ENCODE measurements at places on chromosomes 13 and 19.

GRCh38 chr19:40365613-40366401 lies 17.3 kb downstream of the PLD3 start:
- H3K27me3 ChIP-seq: no peaks in the 10 kb centered on the region
- H3K27ac ChIP-seq: no peak overlapping the region
- peaks cover 5% of the 10 kb centered on the region for H3K36me3 ChIP-seq
- no peaks in the 10 kb centered on the region for H3K4me1 ChIP-seq

GRCh38 chr19:52786078-52786463 lies 520 bp downstream of the ZNF600 start:
- H3K27ac ChIP-seq: peak overlapping the region; percentile 23
- H3K27me3 ChIP-seq: no peaks in the 10 kb centered on the region
- H3K4me1 ChIP-seq: no peaks in the 10 kb centered on the region
- 0 out of 2 replicates have a peak, but pooled peaks cover 4% of the 10 kb centered on the region for H3K36me3 ChIP-seq
- no peak for DNase-seq
- H3K4me3 ChIP-seq: peak overlapping the region; percentile 74

GRCh38 chr13:30872685-30873461 lies 33.2 kb upstream of the MEDAG start:
- peaks cover 15% of the 10 kb centered on the region for H3K4me1 ChIP-seq
- H3K4me3 ChIP-seq: no peak overlapping the region
- H3K27ac ChIP-seq: no peak overlapping the region
- DNase-seq: no peak

DNA sequence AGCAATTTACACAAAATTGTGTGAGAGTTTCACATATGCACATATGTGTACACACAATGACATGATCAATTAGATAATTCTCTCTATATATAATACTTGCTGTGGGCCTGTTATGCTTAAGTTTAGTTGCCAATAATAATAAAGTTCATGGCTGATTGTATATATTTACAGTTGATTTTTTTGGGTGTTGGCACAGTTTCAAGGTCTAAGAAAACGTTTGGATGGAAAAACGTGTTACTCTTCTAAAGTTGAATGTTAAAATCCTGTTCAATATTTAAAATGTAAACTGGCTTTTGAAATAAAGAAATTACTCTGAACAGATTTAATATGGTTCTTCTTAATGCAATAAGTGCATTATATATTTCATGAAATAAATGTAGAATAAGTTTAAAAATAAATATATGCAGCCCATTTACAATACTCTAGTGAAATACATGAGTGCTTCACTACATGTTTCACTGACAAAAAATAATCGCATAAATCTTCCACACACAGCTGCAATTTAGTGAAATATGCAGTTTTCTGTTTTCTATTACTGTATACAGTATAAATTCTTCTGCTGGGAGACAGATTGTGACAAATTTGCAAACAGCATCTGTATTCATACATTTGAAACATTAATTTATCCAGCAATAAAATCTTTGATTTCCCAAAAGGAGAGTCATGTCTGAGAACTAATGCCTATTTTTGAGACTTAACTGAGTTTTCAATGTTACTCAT lies 586.9 kb upstream of the KLHL1 start:
- no peaks in the 10 kb centered on the region for H3K27me3 ChIP-seq
- no peaks in the 10 kb centered on the region for H3K4me1 ChIP-seq
- no peak for DNase-seq
- no peak overlapping the region for H3K4me3 ChIP-seq
- H3K27ac ChIP-seq: no peak overlapping the region
- no peaks in the 10 kb centered on the region for H3K36me3 ChIP-seq

DNA sequence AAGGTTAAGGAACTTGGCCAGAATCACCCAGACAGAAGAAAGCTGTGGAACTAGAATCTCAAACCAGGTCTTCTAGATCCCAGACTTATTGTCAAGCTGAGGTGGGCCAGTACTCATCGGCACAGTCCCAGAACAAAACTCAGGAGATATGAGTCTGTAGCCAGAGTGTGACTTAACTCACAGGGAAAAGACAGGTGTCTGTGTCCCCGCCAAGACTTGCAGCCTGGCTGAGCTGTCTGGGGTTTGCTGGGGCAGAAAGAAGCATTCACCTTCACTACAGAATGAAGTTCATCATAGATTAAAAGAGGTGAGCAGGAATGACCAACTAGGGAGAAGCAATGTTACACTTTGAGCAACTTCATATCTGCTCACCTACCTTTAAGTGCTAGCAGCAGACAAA lies 257.2 kb downstream of the FOXO1 start:
- H3K36me3 ChIP-seq: no peaks in the 10 kb centered on the region
- H3K4me1 ChIP-seq: peaks cover 39% of the 10 kb centered on the region
- no peak overlapping the region for H3K4me3 ChIP-seq
- no peak overlapping the region for H3K27ac ChIP-seq

- no peak overlapping the region for H3K4me3 ChIP-seq
- peaks cover 24% of the 10 kb centered on the region for H3K27me3 ChIP-seq
- no peaks in the 10 kb centered on the region for H3K4me1 ChIP-seq
- H3K36me3 ChIP-seq: no peaks in the 10 kb centered on the region
Observed at GRCh38 chr13:112234131-112234875, 141.9 kb upstream of the SPACA7 start.

GRCh38 chr19:311813-312261 lies 20.6 kb upstream of the PLPP2 start:
- no peaks in the 10 kb centered on the region for H3K4me1 ChIP-seq
- no peak for DNase-seq
- no peak overlapping the region for H3K4me3 ChIP-seq
- no peak overlapping the region for H3K27ac ChIP-seq
- H3K36me3 ChIP-seq: peaks cover 7% of the 10 kb centered on the region

- no peaks in the 10 kb centered on the region for H3K27me3 ChIP-seq
Observed at GRCh38 chr13:95457294-95457693, 95.2 kb upstream of the CLDN10 start.

- no peak for DNase-seq
- no peaks in the 10 kb centered on the region for H3K27me3 ChIP-seq
- no peak overlapping the region for H3K4me3 ChIP-seq
- H3K4me1 ChIP-seq: peaks cover 4% of the 10 kb centered on the region
- H3K36me3 ChIP-seq: peaks cover 20% of the 10 kb centered on the region
Observed at GRCh38 chr19:5696196-5697021, 6.3 kb downstream of the RPL36 start.

DNA sequence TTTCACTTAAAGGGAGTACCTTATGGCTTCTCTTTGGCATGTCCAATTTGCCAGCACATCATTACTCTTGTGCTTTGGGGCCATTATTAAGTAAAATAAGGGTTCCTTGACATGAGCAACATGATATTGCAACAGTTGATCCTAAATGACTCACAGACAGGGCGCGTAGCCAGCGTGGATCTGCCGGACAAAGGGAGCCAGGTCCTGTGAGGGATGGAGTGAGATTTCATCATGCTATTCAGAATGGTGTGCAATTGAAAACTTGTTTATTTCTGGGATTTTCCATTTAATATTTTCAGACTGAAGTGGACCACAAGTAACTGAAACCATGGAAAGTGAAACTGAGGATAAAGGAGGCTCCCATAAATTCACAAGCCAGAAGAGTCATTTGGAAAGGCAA lies 48.6 kb upstream of the WASF3 start:
- no peaks in the 10 kb centered on the region for H3K4me1 ChIP-seq
- H3K36me3 ChIP-seq: no peaks in the 10 kb centered on the region
- no peak overlapping the region for H3K27ac ChIP-seq

DNA sequence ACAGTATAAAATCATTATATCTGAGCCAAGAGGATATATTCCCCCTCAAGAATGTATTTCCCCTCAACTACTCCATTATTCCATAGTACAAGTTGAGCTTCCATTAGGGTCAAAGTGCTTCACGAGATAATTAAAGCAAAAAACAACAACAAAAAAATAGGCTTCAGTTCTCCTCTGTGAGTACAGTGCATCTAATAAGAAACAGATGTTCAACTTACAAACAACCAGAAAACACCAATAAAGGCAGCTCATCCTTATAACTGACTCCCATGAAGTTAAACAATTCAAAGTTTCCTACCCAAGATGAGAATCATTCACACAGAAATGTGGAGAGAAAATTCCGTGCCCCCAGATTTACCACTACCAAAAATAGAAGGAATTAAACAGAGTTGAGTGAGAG lies 854.4 kb downstream of the PCDH9 start:
- H3K4me1 ChIP-seq: no peaks in the 10 kb centered on the region
- no peak for DNase-seq
- H3K36me3 ChIP-seq: no peaks in the 10 kb centered on the region
- H3K4me3 ChIP-seq: no peak overlapping the region
- no peaks in the 10 kb centered on the region for H3K27me3 ChIP-seq
- no peak overlapping the region for H3K27ac ChIP-seq

GRCh38 chr19:54478677-54479266 lies 5.7 kb upstream of the CDC42EP5 start:
- peak; percentile 53 for DNase-seq
- no peaks in the 10 kb centered on the region for H3K27me3 ChIP-seq
- H3K27ac ChIP-seq: no peak overlapping the region
- H3K4me1 ChIP-seq: no peaks in the 10 kb centered on the region
- no peaks in the 10 kb centered on the region for H3K36me3 ChIP-seq

- no peaks in the 10 kb centered on the region for H3K4me1 ChIP-seq
- no peak for DNase-seq
- no peak overlapping the region for H3K27ac ChIP-seq
- no peaks in the 10 kb centered on the region for H3K27me3 ChIP-seq
Observed at GRCh38 chr13:86174622-86175021, 375.4 kb upstream of the SLITRK6 start.

DNA sequence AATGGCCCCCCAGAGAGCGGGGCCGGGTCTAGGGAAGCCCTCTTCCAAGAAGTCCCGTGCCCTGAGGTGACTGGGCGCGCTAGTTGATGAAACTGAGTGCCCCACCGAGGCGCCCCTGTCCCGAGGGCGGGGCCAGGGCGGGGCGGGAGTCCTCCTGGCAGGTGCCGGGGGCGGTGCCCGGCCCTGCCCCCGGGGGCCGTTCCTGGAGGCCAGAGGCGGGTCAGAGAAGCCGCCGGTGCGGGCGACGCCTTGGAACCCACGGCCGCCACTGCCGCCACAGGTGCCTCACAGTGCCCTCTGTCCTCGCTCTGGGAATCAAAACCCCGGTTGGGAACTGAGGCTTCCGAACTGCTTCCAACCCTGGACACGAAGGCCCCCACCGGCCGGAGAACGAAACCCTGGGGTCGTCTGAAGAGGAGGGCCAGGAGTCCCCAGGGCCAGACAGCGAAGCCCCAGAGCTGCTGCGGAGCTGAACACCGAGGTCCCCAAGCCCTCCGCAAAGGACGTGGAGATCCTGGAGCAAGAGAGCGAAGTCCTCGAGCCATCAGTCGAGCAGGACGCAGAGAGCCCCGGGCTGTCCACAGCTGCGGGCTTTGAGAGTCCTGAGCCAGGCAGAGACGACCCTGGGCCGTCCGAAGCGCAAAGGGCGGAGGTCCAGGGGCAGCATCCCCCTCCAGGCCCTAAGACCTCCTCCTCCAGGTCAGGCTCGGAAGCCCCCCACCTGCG lies at the start of gene MISP3:
Gene MISP3 (plus strand): TSS at position 252 of the 726 bp plus-strand sequence. CDS start 524 bp downstream, outside the sequence.
- H3K27ac ChIP-seq: peak within 1 kb of the TSS; percentile 80
- no peaks in the 10 kb centered on the region for H3K36me3 ChIP-seq
- H3K4me1 ChIP-seq: peaks cover 41% of the 10 kb centered on the region
- H3K27me3 ChIP-seq: no peaks in the 10 kb centered on the region

GRCh38 chr13:87798536-87798935 lies 127.4 kb downstream of the SLITRK5 start:
- no peak overlapping the region for H3K4me3 ChIP-seq
- DNase-seq: no peak
- H3K27ac ChIP-seq: no peak overlapping the region
- no peaks in the 10 kb centered on the region for H3K27me3 ChIP-seq
- H3K4me1 ChIP-seq: no peaks in the 10 kb centered on the region

- H3K4me1 ChIP-seq: no peaks in the 10 kb centered on the region
- H3K27me3 ChIP-seq: peaks cover 17% of the 10 kb centered on the region
- no peak overlapping the region for H3K27ac ChIP-seq
- H3K36me3 ChIP-seq: no peaks in the 10 kb centered on the region
- H3K4me3 ChIP-seq: no peak overlapping the region
Observed at GRCh38 chr13:79231887-79232286, 174.2 kb downstream of the RBM26 start.

DNA sequence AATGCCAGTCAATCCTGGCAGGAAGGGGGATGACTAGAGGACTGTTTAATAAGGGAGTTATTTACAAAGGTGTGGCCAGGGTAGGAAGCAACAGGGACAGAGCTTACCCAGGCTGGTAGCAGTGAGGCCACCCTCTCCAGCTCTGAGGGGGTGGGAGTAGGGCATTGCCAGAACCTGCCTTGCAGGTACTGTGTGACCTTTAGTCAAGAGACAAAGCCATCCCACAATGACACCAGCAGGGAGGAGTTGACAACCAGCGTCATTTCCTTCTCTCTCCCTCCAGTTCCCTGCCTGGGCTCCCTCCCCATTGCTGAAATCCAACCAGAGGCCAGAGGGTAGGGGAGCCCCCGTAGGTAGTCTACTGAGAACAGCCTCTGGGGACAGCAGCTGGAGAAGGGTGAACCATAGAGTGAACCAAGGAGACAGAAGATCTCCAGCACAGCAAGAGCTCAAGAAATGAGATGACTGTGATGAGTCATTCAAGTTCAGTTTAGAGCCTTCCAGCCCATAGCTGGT lies 33.3 kb upstream of the SPATA13 start:
- no peaks in the 10 kb centered on the region for H3K27me3 ChIP-seq
- no peak overlapping the region for H3K27ac ChIP-seq
- H3K36me3 ChIP-seq: no peaks in the 10 kb centered on the region
- DNase-seq: no peak
- peaks cover 9% of the 10 kb centered on the region for H3K4me1 ChIP-seq

- no peaks in the 10 kb centered on the region for H3K36me3 ChIP-seq
- DNase-seq: no peak
- no peak overlapping the region for H3K4me3 ChIP-seq
Observed at GRCh38 chr13:36891752-36892151, 28.3 kb downstream of the SMAD9 start.

GRCh38 chr19:50994129-50994528 lies 7.3 kb downstream of the KLK8 start:
- H3K27ac ChIP-seq: no peak overlapping the region
- H3K36me3 ChIP-seq: peaks cover 6% of the 10 kb centered on the region
- H3K27me3 ChIP-seq: no peaks in the 10 kb centered on the region
- DNase-seq: no peak

GRCh38 chr19:30064771-30065494 lies 122.9 kb downstream of the URI1 start:
- H3K27me3 ChIP-seq: no peaks in the 10 kb centered on the region
- no peaks in the 10 kb centered on the region for H3K36me3 ChIP-seq
- H3K27ac ChIP-seq: no peak overlapping the region
- no peak overlapping the region for H3K4me3 ChIP-seq
- no peak for DNase-seq

DNA sequence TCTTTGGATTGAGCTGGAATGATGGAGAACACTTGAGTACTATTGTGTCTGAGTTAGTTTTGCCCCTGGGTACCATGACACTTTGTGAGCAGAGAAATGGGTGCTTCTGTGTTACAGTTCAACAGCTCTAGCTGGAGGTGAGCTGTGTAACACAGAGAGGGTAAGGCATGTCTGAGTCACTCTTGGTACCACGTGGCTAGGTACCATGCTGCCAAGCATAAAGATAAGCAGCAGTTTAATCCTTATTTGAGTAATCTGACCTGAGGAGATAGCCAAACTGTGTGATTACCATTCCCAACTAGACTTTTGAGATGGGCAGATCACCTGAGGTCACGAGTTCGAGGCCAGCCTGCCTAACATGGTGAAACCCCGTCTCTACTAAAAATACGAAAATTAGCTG lies 122.0 kb downstream of the OLFM4 start:
- no peak overlapping the region for H3K4me3 ChIP-seq
- DNase-seq: no peak
- no peak overlapping the region for H3K27ac ChIP-seq
- no peaks in the 10 kb centered on the region for H3K27me3 ChIP-seq
- H3K4me1 ChIP-seq: no peaks in the 10 kb centered on the region

Measured in HCT116 (cell line).